ENCODE measurements at places on chromosomes 6 and 20.

DNA sequence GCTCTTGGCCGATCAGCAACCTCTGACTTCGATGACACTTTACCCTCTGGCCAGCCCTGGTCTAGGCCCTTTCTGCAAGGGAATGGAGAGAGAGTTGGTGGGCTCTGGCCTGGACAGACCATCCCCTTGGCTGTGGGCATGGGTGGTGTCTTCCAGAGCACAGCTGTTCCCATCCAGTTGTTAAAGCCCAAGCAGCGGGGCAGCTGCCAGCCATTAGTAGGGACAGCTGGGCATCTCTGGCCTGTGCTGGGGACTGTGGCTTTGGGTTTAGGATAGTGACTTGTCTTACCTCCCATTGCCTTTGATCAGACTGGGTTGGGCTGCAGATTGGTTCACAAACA is 2.8 kb downstream of the CDC25B start:
- no peak for DNase-seq

GRCh38 chr20:10314198-10314597 is 95.6 kb downstream of the SNAP25 start:
- no peak for DNase-seq

DNA sequence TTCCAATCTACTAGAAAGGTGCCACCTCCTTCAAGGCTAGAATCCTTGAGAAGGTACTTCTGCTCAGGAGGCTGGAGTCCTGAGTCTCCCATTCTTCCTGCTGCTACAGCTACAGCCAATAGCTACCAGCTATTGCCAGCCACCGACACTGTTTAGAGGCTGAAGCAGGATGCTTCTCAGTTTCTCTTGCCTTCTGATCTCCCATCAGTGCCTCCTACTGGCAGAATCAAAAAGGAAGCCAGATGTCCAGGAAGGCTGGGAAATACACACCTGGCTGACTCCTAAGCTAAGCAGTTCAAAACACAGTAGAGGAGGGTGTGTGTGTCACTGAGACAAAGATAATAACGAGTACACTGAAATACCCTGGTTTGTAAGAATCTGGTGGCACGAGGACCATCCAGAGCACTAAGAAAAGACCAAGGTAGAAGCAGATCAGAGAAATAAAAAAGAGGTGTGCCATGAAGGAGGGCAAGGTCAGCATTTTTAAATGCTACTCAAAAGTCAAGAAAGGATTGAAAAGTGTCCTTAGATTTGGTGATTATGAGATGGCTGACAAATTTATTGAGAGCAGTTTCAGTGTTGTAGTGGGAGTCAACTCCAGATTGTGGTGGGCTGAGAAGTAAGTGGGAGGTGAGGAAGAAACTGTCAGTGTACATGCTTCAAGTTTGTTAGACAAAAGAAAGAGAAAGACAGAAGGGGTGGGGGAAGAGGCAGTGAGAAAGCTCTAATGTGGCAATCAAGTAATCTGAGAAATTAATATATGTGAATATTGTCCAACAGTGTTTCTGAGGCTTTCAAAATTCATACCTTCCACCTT is 2.3 kb upstream of the HLA-DMA start:
- no peak for DNase-seq

DNA sequence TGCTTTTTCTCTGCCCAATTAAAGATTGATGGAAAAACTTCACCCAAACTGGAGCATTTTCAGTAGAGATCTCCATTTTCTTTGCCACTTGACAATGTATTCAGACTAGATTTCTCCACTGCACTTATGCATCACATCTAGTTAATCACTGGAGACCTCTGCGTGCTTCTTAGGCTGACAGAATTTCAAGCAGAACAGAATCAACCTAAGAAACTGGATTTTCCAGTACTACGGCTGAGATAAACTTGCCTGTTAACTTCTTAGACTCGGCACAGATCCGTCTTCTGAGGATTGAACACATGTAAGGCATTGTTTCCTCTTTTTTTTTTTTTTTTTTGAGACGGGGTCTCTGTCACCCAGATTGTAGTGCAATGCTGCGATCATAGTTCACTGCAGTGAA is 139.2 kb downstream of the LRRC1 start:
- DNase-seq: no peak

Measured in LoVo (cell line).